ENCODE measurements at places on chromosomes 7 and 10.

- DNase-seq: no peak
Measured at GRCh38 chr10:77679217-77679616, 41.6 kb upstream of the KCNMA1 start.

DNA sequence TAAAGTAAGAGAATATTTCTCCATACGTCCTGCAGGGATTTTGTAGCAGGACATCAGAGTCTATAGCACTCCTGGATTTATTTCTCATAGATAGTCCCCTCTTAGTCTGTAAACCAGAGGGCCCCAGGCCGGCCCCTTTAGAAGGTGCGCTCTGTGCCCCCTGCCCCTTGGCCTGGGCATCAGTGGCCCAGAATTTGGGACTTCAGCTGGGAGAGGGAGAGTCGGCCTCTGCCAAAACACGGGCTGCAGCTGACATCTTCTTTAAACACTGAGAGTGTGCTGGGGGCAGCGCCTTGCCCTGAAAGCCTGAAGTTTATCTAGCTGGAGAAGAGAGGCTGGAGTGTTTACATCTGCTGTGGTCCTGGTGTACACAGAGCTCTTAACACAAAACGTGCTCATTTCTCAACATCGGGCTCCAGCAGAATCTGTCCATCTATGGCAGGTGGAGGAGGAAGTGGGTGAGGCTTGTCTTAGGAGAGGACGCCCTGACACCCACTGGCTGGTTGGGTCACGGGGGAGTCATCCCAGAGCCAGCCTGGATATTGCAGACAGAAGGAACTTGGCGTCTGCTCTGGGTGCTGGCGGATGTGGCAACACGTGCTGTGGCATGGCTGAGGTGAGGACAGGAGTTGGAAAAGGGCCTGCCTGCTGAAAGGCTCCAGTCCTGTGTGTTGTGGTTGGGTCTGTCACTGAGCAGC is 5.0 kb upstream of the TACR2 start:
- DNase-seq: no peak

- peak; percentile 61 for DNase-seq
Measured at GRCh38 chr7:100015232-100016214, at the start of gene ZKSCAN1. TSS of gene ZKSCAN1 (plus strand) at chr7:100015596. CDS start at chr7:100023507, 7,911 bp downstream.

GRCh38 chr10:10869592-10869991 is 148.1 kb upstream of the CELF2 start:
- no peak for DNase-seq

DNA sequence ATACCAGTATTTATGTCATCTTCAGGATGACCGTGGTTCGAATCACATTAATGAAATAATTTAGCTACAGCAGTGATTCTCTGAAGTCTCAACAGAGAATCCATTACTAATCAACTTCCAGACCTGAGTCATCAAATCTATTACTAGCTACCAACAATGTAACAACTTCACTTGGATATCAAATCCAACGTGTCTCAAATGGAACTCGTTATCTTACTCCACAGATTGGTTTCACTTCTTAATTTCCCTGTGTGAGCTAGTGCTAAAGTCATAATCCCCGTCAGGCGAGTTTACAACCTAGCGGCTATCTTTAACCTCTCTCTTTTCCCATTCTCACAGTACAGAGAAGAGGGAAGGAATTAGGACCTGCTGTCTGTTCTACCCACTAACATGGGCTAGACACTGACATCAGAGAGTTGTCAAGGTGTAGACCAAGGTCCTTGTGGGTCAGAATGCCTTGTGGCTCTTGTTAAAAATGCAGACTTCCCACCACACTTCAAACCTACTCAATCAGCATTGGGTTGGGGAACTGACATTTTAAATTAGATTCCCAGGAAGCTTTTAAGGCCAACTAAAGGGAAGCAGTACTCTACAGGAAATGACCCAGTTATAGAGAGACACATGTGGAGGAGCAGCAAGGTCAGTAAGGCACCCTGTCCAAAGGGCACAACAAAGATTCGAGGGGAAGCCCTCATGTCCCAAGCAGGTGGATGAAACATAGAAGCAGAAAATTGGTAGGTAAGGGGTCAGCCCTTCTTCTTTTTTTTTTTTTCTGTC is 57.3 kb upstream of the GSAP start:
- no peak for DNase-seq

GRCh38 chr7:157495594-157495993 is 158.8 kb downstream of the DNAJB6 start:
- no peak for DNase-seq

GRCh38 chr10:132496360-132497062 is 41.1 kb upstream of the INPP5A start:
- DNase-seq: no peak

DNA sequence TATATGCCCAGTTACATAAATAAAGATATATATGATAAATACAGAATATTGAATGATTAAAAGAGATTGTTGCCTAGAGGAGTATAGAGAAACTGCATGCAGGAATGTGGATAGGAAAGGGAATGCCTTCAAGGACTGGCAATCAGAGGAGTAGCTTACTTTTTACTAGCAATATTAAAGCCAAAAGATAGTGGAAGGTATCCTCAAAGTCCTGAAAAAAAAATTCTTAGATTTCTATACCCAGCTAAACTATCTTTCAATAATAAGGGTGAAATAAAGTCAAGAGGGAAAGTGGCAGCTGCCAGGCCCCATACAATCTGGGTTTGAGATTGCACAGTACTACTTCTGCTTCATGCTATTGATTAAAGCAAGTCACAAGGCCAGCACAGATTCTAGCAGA is 733.2 kb downstream of the GATA3 start:
- no peak for DNase-seq

DNA sequence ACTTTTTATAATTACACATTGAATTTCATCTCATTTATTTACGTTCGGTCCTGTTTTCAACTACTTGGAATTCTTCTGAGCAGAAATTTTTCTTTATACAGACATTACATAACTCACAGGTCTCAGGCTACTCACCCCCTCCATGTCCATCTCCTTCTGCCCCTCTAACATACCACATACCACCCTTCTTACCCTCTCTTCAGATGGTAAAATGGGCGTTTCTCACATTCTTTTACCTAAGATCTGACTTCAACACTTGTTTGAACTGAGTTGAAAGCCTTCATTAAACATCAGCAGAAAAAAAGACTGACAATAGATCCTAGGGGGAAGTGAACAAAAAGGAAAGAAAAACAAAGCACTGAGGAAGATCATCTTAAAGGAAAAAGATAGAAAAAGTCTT is 309.7 kb downstream of the CTNNA3 start:
- DNase-seq: no peak

DNA sequence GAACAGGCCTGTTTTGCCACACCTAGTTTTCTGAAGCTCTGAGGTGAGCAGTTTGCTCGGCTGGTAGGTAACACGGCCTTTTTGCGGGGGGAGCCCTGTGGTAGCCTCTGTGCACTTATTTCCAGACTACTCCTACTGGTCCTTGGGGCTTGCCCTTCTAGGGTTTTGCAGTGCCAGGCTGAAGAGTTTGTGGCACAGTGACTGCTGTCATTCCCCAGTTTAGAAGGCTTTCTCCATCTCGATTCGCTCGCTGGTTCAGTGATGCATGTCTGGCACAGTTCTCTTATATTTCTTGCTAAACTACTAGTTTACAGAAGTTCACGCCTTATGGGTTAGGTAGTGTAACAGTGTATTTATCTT is 711 bp downstream of the KIF20B start:
- no peak for DNase-seq

DNA sequence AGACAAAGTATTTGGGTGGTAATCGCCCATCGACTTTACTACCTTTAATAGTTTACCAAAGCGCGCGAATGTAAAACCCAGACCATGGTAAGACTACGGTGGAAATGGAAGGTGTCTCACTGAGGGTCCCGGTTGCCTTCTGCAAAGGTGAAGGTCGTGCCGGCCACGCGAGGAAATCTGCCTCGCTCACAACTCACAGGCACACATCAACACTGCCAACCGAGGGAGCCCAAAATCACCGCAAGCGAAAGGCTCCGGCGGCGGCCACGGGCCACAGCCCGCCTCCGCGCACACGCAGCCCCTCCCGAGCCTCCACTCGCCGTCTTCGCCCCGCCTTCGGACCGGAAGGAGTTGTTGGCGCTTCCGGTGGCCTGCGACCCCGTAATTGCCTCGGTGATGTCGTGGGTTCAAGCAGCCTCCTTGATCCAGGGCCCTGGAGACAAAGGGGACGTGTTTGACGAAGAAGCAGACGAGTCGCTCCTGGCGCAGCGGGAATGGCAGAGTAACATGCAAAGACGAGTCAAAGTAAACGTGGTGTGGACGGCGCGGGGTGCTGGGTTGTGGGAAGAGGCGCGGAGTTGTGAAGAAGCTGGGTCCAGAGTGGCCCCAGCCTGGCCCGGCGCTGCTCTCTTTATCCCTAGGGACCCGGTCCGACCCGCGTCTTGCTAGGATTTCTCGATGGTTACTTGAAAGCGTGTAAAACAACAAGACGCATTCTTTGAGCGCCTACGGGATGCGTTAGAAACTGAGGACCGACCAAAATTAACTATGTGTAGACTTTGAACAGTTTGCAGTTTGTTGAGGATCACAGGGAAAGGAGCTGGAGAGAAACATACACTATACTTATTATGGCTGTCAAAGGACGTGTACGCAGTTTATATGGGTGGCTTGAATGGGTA is at the start of gene YAE1:
Gene YAE1, plus strand, starts transcription at position 382 of the 899 bp plus-strand sequence. Its CDS starts 15 bp downstream, at position 397.
- peak; percentile 56 for DNase-seq

GRCh38 chr7:75740846-75741497 is 2.2 kb upstream of the HIP1 start:
- DNase-seq: no peak

DNA sequence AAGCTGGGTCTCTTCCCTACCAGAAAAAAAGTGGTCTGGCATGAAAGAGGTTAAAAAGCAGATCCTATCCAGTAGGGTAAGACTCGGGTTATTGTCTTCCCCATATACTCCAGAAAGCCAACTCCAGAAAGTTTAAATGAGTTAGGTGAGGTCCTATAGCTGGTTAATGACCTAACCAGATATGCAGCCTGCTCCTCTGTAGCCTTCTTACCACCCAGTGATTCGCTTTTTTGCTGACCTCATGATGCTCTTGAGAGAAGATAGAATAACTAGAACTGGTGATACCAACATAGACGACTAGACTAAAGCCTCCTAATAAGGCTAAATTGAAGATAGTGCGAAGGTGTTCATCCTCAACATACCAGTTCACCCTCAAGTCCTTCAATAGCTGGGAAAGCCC is 675 bp upstream of the GIMAP1 start:
- DNase-seq: no peak

DNA sequence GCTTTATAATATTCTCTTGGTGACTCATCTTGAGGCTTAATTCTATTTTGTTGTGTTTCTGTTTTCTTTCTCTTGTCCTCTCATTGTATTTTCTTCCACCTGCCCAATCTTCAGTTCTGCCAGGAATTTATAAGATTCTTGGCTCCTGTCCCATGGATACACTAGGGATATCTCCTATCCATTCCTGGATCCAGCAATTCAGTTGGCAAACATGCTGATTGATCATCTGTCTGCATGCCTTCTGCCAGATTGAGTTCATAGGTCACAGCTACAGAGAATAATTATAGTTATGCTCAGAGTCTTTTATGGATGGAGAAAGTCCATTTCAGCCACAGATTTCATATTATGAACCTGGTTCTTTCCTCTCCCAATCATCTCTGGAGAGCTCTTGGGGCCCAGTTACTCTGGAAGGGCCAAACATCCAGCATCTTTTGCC is 140.4 kb upstream of the MAGI2 start:
- DNase-seq: no peak

DNA sequence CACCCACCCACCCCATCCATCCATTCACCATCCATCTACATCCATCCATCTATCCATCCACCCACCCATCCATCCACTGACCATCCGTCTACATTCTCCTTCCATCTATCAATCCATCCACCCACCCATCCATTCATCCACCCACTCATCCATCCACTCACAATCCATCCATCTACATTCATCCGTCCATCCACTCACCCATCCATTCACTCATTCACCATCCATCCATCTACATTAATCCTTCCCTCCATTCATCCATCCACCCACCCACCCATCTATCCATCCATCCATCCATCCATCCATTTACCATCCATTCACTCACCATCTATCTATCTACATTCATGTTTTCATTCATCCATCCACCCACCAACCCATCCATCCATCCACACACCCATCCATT is 292.5 kb downstream of the ADARB2 start:
- no peak for DNase-seq

GRCh38 chr10:131737543-131738395 is 163.0 kb upstream of the PPP2R2D start:
- DNase-seq: no peak

DNA sequence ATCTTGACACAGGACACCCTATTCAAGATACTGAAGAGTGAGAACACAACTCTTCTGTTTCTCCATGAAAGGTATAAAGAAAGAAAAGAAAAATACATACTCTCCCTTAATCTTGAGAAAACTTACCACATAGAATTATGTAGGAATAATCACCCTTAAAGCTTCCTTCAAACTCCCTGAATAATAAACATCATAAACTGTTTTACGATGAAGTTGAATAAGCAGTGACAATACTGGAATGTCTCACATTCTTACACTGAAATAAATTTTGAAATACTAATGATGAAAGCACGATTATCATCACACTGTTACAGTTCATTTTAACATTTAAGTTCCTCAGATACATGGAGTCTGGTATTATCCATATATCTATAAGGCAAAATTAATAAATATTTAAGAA is 306.2 kb downstream of the IPMK start:
- no peak for DNase-seq

DNA sequence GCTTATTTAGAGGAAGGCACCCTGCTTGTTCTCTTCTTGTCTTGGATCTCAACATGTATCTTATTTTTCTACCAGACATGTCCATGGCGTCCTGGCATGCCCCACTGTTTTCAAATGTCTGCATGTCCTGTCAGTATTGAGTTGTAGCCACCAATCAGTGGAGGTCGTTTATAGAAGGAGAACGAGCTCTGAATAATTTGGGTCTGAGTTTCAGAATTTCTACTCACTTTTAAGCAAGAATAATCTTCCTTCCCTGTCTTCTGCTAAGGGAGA is 2.9 kb upstream of the HOXA13 start:
- DNase-seq: no peak

GRCh38 chr7:30348083-30348560 is 63.7 kb downstream of the ZNRF2 start:
- no peak for DNase-seq

- DNase-seq: peak; percentile 86
Measured at GRCh38 chr10:96089670-96090462, 40.2 kb upstream of the ZNF518A start.

DNA sequence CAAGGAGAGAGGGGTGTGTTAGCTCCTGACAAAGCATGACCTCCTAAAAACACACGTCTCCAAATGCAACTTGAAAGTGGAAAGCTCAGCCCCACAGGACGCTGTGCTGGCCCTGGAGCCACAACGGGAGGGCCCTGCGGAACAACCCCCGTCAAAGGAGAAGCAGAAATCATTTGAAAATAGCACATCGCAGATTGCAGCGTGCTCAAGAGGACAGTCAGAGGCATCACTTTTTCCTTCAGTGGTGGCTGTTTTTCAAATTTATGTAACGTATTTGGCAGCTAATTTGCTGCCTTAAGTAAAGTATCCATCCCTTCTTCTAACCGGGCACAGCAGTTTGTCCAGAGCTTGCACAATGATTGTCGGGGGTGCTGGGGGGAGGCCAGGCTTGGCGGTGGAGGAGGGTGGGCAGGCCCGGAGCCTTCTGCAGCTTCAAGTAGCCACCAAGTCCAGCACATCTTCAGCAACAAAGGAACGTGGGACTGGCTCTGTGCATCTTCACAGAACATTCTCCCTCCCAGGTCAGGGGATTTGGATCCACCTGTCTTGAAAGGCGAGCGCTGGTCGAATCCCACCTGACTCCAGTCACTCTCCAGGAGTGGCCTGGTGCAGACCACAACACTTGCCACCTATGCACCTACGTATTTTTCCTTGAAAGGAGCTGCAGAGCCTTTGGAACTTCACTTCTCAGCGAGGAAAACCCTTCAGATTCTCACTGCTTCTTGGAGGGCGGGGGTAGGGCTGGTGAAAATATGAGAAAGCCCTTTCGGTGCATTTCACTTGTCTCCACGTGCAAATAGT is 346.3 kb downstream of the DNAJB6 start:
- no peak for DNase-seq

Data from stimulated activated CD4-positive, alpha-beta T cell treated with anti-CD3 and anti-CD28 coated beads, Interleukin-15, amount 100 ng/mL, for 1 hour (primary cell).